ENCODE measurements at places on chromosomes 3 and 15.

DNA sequence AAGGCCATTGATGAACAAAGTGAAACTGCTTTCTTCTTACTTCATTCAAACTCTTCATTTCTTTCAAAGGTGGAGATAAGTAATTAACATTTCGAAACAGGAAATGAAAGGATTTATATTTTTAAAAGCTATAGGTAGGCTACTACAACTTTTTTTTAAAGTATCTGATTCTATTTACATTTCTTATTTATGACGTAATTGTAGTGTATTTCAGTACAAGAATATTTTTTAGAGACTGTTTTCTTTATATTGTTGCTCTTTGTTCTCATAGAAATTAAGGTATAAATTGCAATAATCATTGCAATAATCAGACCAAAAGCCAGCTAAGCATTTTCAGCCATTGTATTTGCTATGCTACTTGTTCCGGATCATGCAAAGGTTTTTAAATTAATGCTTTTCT lies 13.7 kb downstream of the ZFAND6 start:
- DNase-seq = no peak

DNA sequence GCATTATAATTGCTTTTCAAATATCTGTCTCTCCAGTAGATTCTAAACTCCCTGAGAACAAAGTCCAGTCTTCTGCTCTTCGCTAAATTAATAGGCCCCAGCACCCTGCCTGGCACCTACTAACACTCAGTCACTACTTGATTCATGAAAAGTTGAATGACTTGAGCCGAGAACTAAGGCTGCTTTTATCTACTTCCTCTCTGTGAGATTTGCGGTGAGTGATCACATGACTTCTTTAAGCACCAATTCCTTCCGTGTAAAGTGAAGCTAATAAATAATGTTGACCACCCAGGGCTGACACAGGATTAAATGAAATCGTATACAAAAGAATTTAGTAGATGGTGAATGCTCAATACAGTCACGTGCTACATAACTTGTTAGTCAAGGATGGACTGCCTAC lies 44.6 kb upstream of the PGPEP1L start:
- no peak for DNase-seq

DNA sequence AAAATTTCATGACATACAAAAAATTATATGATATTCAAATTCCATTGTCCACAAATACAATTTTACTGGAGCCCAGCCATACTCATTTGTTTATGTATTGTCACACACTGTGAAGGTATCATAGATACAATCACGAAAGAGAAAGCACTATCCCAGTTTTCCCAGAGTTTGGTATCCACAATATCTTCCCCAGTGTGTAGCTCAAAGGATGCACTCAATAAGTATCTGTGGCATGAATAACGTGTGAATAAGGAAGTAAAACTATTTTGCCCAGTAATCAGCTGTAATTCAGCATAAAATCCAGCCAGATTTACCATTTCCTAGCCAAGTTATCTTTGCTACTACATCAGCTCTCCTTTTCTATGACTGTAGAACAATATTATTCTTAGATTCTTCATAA lies 131.3 kb upstream of the KCNMB2 start:
- DNase-seq = no peak

DNA sequence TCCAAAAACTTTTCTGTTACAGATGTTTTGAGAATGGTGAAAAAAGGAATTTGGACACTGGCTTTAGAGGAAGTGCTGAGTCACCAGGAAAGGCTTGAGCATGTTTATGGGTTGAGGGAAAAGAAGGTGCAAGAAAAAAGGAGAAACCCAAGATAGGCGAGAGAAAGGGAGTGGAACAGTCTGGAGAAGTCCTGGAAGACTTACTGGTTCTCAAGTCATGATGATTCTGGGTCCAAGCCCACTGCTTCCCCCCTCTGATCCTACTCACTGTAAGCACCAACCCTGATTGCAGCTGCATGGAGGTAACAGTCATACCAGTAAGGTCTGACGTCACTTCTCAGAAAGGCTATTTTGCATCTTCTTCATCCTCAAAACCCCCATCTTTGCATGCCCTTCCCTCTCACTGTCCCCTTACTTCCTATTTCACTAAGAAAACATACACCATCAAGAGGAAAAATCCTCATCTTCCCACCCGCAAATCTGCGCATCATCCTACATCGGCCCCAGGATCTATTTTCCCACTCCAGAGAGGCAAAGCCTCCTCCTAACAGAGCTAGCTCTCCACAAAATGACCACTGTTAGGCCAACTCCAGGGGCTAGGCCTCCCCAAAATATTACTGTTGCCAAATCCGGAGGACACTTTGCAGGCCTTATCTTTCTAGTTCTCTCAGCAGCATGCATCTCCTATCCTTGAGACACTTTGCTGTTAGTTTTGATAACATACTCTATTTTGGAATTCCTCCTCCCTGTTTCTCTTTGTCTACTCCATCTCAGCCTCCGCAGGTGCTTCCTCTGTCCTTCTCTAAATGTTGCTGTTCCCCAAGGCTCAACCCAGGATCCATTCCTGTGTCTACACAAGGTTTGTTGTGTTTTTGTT lies 3.2 kb upstream of the ATP13A3 start:
- peak; percentile 19 for DNase-seq

- no peak for DNase-seq
These were observed 365.2 kb downstream of the TUSC7 start for GRCh38 chr3:117074826-117075225.

DNA sequence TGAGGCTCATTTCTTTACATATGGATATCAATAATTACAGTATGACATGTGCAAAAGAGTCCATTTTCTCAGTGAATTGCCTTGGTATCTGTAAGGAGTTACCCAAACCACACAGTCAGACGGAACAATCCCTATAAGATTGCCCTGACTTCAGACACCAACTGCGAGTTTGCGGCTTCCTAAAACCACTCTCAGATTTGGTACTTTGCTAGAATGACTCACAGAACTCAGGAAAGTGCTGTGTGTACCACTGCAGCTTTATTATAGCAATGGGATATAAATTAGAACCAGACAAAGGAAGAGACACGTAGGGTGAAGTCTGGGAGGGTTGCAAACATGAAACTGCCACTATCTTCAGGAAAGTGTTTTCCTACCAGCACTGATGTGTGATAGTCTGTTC lies 45.8 kb upstream of the ATP13A3 start:
- no peak for DNase-seq

DNA sequence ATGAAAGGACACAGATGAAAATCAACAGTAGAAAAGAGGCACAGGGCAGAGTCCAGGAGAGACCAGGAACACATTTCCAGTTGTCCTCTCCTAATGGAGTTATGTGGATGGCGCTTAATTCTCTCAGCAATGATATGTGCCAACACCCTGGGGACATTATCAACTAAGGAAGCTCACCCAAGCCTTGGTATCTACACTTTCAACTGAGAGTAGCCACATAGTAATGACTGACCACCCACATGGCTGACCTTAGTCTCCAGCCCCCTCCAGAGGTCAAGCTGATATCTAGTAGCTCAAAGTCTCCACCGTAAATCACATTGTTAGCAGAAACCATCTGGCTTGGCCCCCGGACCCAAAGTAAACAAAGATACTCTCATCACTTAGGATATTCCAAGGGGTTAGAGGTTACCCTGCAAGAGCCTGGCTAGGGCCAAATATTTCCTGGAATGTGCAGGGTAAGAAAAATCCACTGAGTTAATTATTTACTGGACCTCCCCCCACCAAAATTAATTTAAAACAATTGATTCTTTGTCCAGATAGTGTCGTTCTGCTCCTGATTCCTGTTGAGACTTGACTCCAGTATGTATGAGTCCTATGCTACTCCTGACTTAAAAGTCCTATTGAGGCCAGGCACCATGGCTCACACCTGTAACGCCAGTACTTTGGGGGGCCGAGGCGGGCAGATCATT lies 24.8 kb downstream of the GABRR3 start:
- DNase-seq = no peak

DNA sequence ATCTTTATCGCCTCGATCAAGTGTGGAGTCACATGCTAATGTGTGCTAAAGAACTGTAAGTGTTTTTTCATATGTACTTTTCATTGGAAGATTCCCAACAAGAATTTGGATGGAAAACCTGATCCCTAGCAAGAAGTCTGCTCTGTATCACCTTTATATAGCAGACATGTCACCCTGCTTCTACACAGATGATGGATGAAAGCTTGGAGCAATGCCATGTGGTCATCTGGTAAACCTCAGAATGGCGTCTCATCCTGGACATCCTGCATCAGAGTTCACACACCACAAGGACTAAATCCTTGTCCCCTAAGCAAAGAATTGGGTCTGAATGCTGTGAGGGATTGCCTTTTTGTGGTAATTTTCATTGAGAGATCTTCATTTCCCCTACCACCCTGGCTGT lies 42.1 kb upstream of the CTDSPL start:
- no peak for DNase-seq

DNA sequence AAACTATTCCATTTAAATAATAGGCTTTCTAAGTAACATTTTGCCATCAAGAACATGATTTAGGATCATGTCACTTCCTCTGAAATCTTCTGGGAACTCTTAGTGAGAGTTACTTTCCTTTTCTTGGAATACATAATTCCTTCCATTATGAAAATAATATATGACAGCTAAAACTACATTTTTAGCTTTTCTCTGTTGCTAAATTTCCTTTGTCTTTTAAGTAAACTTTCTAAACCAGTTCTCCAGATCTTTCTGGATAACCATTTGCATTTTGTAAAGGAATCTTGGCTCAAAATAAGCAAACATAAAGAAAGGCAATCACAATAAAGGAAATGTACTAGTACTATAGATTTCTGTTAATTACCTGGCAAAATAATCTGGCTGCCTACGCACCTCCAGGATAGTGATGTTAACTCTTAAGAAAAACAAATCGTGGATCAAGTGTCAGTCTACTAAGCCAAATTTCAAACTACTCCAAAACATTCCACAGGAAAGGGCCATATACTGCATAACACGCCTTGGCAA lies 165.7 kb downstream of the ZNF385D start:
- no peak for DNase-seq

DNA sequence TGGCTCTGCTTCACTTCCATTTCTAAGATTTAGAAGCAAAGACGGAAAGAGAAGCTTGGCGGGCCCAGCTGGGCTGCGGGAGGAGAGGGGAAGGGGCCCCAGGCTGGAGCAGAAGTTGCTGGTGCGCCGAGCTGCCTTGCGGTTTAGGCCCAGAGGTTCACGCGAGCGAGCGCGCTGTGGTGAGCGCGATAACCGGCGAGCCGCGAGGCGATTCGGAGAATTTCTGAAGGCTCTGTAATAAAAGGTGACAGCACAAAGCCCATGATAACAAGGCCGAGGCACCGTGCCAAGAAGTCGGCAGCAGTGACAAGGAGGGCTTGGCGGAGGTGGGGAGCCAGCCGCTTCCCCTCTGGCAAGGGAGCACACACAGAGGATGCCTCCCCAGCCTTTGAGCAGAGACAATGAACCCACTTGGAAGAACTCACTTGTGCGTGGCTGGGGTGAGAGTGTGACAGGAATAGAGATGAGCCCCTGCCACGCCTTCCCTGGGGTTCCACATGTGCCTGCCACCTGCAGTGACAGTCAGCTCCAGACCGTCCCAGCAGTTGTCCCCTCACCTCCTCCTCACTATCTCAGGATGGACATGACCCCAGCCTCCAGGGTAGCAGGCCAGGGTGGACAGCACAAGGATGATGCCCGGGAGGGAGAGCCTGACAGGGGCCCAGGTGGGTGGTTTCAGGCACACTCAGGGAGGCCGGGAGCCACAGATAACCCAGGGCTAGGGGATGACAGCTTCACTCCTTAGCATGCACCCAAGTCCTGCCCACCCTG lies 315.2 kb downstream of the UACA start:
- peak; percentile 48 for DNase-seq

- DNase-seq = no peak
These were observed 323.3 kb downstream of the CLSTN2 start for GRCh38 chr3:140258222-140258724.

DNA sequence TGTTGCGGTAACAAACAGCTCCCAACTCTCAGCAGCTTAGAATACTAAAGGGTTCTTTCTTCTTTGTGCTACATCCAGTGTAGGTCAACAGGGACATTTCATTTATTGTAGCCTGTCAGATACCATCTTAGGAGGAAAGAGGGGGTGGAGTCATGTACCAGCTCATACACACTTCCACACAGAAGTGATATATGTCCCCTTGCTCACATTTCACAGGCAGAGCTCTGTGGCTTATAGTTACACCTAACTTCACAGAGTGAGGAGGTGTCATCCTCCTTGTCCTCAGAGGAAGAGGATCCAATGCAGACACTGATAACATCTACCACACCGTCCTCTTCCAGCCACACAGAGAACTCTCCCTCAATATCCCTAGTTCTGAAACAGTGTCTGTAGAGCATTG lies 247.2 kb downstream of the SLCO3A1 start:
- no peak for DNase-seq

GRCh38 chr3:54069961-54070360 lies 52.4 kb upstream of the CACNA2D3 start:
- no peak for DNase-seq

DNA sequence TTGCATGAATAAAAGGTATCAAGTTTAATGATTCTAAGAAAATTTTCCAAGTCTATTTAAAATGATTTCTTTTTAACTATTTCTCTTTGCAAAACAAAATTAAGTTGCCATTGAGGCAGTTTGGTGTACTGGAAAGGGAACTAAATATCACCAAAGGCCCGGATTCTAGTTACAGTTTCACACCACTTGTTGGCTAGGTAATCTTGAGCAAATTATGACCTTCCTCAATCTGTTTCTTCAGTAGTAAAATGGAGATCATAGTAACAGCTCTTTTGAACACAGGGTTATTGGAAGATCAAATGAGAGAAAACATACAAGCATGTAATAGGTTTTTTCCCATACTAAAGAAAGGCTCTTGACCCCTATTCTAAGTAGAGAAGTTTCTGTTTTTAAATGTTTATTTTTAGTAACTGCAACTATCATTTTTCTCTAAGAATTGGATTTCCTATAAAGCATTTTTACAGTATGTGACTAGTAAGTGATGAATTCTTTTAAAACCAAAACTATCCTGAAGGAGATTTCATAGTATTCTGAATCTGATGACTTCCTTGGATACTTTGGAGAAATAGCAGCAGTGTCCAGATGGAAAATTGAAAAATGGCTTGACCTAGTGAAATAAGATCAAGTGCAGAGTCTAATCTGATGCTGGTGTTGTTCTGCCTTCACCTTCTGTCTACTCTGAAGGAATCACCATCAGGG lies 15.7 kb downstream of the SCAANT1 start:
- DNase-seq = no peak

Measured in AML-193 (cell line).